ENCODE measurements at places on chromosomes 5 and 9.

DNA sequence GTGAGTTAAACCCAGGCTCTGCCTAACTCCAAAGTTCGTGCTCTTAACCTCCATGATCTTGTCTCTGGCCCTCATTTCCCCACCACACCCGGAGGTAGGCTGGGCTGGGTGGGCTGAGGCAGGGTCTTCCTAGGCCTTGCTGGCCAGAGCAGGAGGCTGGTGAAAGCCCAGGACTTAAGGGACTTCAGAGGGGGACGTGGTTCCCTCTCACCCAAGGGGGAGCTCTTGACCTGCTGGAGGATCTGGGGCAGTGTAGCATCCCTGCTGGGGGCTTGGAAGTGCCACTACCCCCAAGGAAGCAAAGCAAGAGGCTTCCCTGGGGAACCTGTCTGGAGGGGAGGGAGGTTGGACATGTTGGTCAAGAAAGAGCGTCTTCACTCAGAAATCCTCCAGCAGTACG is 14.7 kb downstream of the PITX1 start:
- DNase-seq = no peak

DNA sequence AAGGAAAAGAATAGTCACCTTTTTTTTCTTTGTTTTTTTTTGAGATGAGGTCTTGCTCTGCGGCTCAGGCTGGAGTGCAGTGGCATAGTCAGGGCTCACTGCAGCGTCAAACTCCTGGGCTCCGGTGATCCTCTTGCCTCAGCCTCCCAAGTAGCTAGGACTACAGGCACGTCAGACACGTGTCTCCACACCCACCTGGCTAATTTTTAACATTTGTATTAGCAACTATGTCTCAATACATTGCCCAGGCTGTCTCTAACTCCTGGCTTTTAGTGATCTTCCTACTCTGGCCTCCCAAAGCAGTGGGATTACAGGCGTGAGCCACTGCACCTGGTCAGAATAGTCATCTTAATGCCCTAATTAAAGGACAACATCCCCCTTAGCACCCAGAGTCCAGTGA is 54.4 kb upstream of the CTSL start:
- DNase-seq = no peak

DNA sequence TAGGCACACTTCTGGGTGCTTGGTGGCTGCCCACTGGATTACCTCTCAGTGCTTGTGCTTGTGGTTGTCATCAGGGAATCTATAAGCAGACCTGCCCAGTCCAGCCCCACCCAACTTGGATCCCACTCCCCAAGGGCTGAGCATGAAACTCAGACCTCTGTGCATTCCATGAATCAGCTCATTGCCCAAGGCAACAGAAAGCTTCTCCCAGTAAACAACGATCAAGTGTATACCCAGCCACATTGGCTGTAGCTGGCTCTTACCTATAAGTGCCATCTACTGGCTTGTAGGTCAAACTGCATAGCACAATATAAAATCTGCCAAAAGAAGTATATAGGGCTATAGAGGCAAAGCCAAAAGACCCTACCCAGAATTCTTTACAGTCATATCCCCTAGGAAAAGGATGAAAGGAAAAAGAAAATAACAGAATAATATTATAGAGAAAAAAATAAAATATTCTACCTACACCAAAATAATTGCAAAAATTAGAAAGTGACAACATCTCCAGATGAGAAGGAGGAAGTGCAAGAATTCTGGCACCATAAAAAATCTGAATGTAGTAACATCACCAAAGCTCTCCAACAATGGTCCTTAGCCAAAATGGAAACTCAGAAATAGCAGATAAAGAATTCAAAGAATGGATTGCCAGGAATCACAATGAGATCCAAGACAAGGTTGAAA is 321.0 kb upstream of the TRPC7 start:
- DNase-seq = no peak

DNA sequence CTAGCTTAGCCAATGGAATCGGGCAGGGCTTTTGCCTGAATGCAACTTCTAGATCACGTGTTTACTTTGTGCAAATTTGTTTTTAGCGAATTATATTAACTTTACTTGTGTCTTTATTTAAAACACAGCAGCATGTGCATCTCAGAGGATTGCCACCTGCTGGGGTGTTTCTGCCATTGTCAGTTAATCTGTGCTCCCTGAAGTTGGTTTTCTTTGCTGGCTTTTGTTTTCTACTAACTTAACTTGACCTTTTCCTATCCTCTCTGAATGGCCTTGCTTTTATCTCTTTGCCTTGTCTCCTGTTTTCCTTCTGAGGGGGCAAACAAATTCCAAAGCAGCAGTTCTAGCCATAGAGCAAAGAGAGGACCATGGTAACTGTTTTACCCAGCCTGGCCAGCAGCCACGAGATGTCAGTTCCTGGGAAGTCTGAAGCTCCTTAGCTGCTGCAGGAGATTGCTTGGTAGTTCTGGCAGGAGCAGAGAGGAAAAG is 67.6 kb downstream of the ARHGEF28 start:
- no peak for DNase-seq

- DNase-seq = no peak
Measured at GRCh38 chr5:57911438-57911837, 428.8 kb upstream of the ACTBL2 start.

GRCh38 chr9:129626079-129626624 is at the start of gene NTMT1:
Gene NTMT1 (plus strand): TSS chr9:129626163. CDS start chr9:129632704, 6,541 bp downstream.
- no peak for DNase-seq

- no peak for DNase-seq
Measured at GRCh38 chr5:171562822-171563221, 143.4 kb downstream of the FGF18 start.

- no peak for DNase-seq
Measured at GRCh38 chr5:111337133-111337532, 112.9 kb downstream of the CAMK4 start.

DNA sequence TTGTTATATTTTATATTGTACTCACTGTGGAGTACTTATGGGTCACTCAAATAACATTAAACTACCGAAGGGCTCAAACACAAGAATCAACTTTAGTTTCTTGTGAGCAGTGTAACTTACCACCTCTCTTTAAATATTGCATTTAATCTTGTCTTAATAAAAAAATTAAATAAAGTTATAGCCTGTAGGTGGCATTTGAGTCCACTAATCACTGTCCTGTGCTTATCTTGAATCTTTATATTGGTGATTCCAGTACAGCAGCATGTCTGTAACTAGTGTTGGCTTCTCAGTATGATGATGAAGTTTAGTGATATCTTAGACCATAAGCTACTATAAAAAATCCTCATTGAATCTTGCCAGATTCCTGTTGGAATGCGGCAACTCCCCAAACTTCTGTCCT is 313.8 kb downstream of the FAM170A start:
- peak; percentile 11 for DNase-seq

- no peak for DNase-seq
Measured at GRCh38 chr5:67807439-67807888, 408.1 kb upstream of the PIK3R1 start.

DNA sequence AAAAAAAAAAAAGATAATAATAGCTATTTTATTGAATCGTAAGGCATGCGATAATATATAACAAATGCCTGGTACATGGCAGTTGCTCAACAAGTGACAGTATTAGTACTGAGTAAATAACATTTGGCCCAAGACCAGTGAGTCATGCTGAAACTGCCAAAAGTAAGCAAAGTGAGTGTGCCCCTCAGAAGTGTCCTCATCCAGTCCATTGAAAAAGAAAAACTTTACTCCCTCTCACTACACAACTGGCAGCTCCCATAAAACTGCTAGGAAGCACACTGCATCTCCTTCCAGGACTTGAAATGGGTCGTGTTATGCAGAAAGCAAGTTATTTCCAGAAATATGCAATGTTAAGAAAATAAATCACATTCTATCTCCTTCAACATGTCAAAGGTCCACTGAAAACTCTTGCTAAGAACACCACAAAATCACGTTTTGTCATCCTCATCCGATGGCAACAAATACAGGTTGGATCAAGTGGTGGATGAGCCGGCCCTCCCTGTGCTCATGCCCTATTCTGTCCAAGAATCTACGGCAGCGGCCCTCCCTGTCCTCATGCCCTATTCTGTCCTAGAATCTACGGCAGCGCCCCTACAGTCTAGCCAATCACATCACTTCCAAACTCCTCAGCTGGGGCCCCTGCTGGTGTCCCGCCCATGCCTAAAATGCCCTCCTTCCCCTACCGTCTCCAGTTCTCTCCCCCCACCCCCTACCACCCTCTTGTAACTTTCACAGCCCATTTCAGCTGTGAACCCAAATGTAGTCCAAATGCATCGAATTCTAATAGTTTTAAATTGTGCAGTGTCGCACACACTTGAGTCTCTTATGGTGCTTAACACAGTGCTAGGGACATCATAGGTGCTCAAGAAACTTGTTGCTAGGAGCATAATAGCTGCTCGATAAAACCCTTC is 12.5 kb downstream of the PTCH1 start:
- no peak for DNase-seq

GRCh38 chr5:159100782-159101646 is 1.3 kb upstream of the EBF1 start:
- no peak for DNase-seq

DNA sequence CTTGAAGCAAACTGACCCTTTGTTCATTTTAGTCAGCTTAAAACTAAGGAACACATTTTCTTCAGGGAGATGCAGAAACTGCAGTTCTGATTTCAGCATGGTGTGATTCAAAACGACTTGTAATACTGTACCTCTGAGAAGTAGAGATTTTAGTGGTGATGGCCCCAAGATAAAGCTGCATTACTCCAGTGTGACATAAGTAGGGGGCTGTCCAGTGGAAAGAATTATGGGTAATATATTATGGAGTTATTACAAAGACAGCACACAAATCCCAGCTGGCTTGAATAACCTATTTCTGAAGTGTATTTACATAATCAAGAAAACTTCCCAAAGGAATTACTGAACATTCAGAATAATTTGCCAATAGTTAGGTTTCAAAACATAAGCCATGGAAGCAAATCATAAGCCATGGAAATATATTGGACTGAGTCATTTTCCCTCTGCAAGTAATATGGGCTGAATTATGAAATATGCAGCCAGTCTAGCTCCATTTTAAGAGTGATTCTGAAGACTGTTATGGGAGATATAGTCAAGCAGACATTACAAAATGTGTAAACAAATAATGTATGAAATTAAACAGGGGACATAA is 133.7 kb upstream of the FBXL17 start:
- no peak for DNase-seq
